Ammon's horn (tissue), 1 donor: ENCODE measurements at places on chromosomes 3 and 15.

DNA sequence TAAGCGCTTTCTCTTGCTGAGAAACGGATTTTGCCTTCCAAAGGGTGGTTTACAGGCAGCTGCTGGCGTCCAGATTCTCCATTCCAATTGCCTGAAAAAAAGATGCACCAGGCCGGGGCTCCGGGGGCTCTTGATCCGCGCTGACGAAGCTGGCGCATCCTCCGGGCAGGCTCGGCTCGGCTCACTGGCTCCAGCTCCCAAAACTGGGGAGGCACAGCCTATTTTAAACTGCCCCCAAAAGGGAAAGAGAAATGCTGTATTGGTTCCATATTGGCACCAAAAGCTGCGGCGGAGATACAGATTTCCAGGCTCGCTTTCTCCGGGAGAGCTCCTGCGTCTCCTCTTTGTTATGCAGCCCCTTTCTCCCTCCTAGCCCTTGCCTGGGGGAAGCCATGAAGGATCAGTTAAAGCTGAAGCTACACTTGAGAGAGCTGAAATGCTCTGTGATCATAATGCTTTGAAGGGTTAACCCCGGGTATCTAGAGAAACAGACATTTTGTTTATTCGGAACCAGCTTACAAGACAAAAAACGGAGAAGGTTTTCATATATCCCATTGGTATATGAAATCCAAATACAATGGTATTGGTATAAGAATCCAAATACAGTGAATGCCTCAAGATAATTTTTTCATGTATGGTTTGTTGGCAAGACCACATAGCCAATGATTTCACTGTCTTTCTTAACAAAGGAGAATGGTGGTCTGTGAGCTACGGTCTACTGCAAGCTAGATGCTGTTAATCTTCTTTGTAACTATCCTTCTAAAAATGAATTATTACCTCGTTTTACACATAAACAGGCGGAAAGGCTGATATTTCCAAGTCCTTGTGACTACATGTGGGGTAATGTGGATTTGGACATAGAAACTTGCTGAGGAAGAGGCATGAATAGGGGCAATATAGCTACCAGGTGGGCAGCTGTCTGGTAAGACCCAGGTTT lies 693 bp downstream of the CD200 start:
- DNase-seq: peak; percentile 56

DNA sequence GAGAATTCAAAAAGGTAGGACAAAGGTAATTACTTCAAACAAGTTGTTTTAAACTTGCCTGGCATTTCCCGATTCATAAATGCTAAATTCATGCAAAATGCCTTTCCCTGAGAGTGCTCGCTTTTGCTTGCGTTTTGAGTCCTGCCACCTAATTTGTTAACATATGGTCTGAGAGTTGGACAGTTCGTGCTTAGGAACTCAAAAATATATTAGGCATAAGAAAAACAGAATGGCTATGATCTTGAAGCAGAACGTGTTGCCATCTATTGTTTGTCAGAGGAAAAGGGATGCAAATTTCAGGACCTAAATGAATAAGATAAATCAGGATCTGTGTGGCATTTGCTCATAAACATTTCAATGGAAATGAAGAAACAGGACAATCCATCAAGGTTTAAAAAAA lies 195.8 kb downstream of the ZMAT3 start:
- DNase-seq: no peak

DNA sequence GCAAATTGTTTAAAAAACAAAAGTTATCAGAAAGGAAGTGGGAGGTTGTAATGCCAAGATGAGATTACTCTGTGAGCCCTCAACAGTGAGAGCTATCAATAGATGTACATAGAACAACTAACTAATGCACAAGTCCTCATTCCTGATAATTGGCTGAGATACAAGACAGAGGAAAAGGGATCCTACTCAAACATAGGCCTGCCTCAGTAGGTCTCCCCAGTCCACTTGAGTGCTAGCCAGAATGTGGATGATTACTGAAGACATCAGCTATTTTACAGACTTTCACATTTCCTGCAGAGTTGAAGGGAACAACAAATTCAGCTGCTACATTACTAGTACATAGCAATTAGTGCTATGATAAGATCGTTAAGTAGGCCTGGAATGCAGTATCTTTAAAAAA lies 981.9 kb downstream of the TUSC7 start:
- DNase-seq: no peak

- DNase-seq: no peak
Measured at GRCh38 chr15:93109336-93110102, 20.5 kb upstream of the RGMA start.

GRCh38 chr15:85828874-85829273 lies 34.1 kb upstream of the KLHL25 start:
- DNase-seq: peak; percentile 34

GRCh38 chr3:14988988-14989394 lies 41.6 kb downstream of the NR2C2 start:
- DNase-seq: no peak

- DNase-seq: peak; percentile 23
Measured at GRCh38 chr15:31080591-31081014, 20.9 kb downstream of the TRPM1 start.

DNA sequence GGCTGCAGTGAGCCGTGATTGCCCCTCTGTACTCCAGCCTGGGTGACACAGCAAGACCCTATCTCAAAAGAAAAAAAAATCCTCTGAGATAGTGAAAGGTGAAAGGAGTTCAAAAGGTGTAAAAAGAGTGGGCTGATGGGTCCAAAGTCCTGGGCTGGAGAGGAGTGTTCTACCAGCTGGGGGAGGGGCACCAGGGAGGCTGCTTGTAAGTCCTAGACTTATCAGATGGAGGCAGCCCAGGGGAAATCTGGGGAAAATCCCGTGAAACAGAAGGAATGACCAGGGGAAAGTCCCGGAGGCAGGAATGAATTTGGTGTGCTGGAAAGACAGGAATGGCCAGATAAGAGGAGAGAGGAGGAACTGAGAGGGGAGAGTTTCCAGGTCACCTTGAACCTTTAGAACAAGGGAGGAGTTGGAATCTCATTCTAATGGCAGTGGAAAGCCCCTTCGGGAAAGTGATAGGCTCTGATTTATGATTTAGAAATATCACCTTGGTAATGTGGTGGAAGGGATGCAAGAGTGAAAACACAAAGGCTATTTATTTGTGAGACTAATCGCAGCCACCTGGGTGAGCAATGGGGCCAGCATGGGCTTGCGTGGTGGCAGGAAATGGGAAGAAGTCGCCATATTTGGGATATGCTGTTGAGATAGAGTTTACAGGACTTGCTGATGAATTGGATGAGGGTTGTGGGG lies 23.4 kb upstream of the PPP4R2 start:
- DNase-seq: no peak

DNA sequence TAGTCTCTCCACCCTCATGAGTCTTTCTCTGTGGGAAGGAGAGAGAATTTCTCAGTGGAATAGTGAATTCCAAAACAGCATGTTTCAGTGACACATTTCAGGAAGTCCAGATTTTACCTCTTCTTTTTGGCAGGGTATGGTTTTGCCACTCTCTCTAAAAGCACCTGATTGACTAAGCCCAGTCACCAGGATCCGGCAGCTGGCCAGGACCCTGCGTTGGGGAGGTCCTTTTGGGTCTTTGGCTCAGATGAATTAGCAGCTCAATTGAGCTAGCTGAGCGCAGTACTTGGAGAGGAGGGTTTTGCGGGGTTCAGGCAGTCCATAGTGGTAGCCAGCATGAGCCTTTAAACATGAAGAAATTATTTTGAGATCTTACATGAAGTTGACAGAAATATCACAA lies 548.2 kb downstream of the PDCD6IP start:
- DNase-seq: no peak

- no peak for DNase-seq
Measured at GRCh38 chr3:160140756-160141155, 84.5 kb upstream of the C3orf80 start.

DNA sequence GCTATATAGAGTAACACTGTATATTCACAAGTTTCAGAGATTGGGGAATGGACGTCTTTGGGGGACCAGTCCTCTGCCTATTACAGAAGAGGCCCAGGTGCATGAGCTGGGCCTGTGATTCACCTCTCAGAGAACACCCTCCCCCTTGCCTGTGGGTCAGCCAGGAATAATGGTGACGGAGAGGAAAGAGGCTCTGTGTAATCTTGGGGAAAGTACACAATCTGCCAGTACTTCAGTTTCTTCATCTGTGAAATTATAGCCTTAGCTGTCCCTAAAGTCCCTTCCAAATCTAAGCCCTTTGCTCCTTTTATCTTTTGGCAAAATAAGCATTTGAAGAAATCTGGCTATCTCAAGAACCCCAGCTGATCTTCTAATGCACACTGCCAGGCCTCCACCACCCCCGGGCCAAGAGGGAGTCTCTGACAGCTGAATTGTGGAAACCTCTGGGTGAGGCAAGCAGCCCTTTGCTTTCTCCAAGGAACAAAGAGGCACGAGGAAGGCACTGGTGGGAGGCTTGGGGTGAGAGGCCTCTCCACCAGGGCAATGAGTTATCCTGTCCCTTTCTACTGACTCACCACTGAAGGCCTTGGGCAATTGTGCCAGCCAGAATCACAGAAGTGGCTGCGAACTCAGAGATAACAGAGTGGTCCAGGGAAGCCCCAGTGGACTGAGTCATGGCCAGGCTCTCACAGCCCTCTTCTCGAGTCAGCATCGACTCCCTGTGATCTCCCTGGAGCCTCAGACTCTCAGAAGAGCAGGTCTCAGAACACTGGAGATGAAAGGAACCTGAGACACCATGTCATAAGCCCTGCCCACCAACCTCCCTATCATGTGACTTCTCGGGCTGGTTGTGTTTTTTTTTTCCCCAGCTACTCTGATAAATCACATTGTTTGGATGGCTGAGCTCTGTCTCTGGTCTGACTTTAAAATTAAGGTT lies 31.8 kb downstream of the CCNL1 start:
- DNase-seq: no peak

DNA sequence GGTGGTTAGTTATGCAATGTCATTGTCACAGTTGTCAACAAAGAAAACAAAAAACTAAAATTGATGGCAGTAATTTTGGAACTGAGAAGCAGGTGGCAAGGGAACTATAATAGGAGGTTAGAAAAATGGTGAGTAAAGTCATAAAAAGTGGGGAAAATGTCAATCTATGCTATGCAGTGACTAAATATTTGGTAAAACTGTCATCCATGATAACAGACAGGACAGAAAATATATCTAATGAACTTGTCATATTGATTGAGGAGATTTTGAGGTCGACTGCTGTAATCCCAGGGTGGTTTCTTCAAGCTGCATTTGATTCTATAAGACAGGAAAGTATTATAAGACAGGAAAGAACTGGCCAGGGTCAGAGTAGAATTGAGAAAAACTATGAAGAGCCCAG lies 998.4 kb downstream of the IGSF11 start:
- DNase-seq: no peak

GRCh38 chr3:187976365-187976900 lies 177.5 kb upstream of the LPP start:
- no peak for DNase-seq

- DNase-seq: no peak
Measured at GRCh38 chr3:113606539-113607218, 74.3 kb downstream of the SIDT1 start.

GRCh38 chr3:66253790-66254620 lies 33.2 kb downstream of the SLC25A26 start:
- peak; percentile 35 for DNase-seq

DNA sequence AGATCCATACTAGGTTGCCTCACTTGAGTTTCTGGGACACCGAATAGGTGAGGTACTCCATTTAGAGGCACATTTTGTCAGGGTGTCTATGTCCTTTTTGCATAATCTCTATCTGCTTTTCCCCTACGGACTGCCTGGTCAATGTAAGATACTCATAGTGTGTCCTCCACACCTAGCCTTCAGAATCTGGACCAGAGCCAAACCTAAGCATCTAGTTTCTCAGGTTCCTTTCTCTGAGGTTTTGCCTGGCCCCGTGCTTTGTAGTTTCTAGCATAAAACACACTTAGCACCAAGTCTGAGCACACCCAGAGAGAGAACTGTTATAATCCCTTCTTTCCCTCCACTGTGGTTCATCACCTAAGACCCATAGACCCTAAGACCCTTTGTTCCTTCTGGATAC lies 105.9 kb upstream of the MLF1 start:
- no peak for DNase-seq

DNA sequence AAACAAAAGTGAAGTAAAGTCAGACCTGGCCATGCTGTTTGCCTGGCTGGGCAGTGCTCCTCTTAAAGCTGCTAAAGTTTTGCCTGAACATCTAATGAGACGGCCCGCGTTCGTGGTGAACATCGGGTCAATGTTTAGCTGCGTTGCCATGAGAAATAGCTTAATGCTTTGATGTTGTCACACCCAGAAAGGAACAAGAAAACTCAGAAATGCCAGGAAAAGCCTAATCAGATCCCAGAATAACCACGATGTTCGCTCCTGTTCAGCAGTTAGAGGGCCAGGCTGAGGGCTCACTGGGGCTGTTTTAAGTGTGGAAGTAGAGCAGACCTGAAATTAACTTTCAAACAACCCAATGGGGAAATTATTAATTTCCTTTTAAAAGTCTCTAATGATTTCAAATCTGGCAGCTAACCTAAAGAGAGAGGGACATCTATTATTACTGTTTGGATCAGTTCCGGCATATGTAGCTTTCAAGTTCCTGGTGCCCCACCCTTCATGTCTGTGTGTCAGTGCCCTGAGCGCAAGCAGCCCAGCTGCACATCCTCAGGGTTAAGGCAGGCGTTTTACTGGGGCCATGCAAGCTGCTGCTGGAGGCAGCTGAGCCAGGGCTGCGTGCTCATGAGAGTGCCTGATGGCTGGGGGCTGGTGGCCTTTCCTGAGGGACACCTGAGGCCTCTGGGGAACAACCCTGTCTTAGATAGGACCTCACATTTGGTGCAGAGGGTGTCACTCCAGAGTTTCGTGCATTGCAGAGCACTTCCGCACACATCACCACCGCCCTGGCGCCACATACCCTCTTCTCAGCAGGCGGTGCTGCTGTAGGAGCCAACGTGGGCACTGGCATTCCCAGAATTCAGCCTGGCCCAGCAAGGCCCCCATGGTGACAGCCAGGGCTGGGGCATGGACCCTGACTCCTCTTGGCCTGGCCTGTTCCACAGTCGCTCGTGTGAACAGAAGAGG lies 76.6 kb downstream of the LRRK1 start:
- no peak for DNase-seq

GRCh38 chr15:75809986-75810750 lies 33.1 kb upstream of the UBE2Q2 start:
- no peak for DNase-seq

DNA sequence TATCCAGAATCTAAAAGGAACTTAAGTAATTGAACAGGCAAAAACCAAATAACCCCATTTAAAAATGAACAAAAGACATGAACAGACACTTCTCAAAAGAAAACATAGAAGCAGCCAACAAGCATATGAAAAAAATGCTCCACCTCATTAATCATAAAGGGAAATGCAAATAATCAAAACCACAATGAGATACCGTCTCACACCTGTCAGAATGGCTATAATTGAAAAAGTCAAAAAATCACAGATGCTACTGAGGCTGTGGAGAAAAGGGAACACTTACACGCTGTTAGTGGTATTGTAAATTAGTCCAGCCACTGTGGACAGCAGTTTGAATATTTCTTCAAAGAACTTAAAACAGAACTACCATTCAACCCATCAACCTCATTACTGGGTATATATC lies 220.7 kb downstream of the MEX3B start:
- no peak for DNase-seq

- DNase-seq: peak; percentile 24
Measured at GRCh38 chr15:45023659-45024225, 747 bp downstream of the SORD start.
